Testis (tissue), 5 donors: ENCODE measurements at places on chromosomes 4 and X.
A peak's percentile ranks its signal among the peaks of the same experiment; 100 is the strongest.

GRCh38 chr4:179748837-179749236 lies 2306.6 kb upstream of the AGA start:
- no peak for DNase-seq

DNA sequence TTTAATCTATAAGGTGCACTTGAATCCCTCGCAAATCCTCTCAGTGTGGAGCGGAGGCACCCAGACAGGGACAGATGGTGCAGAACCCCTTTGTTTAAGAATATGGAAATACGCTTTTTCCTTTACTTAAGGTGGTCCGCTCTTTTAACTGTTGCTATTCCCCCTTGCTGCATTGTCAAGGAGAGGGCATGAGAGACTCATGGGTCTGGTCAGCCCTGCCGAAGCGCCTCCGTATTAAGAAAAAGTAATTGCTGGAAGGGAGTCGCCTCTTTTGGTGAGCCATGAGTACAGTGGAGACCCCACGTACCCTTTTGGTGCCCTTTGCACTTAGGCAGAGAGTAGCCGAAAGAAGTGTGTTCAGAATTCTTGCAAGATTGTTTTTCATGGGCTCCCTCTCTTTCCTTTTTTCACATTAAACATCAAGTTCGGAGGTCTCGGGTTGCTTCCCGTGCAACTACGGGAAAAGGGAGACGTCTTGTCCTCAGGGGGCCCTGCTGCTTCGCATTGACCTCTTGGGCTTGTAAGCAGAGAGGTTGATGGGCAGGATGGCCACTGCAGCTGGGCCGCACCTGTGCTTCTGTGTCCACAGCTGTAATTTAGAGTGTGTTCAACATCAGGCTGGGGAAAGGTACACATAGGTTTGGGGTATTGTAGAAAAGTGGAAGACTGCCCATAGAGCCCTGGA lies 109.6 kb downstream of the SPRY1 start:
- DNase-seq = peak; percentile 26

DNA sequence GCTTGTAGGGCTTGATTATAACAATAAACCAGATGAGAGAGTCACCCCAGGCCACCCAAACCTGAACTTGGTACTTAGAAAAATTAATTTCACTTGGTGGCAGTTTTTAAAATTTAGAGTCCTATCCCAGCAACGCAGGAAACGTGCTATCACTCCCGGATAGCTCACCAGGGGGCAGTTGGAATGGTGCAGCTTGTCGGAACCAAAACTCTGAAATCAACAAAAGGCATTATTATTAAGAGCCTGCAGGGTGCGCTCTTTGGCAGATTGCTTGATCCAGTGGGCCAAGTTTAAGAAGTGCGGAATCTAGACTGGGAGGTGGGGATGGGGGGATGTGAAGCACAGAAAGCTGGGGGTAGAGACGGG lies 2.4 kb downstream of the FRAS1 start:
- peak; percentile 70 for DNase-seq

- no peak for DNase-seq
Measured at GRCh38 chrX:10206317-10206716, 49.5 kb downstream of the CLCN4 start.

DNA sequence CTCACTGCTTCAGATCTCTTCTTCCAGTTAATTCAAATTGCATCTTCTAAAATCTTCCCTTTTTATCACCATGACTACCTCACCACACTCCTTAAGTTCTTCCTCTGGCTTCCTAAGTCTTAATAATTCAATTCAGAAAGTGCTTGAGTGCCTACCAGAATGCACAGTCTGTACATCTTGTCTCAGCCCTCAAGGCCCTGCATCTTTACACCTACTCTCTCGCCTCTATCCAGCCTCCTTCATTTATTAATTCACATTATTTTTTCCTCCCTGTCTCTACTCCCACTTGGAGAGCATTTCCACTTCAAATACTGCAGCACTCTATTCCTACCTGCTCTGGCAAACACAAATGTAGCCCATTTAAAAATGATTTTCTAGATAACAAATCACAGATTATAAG lies 90.5 kb downstream of the MAPK10 start:
- DNase-seq = no peak

DNA sequence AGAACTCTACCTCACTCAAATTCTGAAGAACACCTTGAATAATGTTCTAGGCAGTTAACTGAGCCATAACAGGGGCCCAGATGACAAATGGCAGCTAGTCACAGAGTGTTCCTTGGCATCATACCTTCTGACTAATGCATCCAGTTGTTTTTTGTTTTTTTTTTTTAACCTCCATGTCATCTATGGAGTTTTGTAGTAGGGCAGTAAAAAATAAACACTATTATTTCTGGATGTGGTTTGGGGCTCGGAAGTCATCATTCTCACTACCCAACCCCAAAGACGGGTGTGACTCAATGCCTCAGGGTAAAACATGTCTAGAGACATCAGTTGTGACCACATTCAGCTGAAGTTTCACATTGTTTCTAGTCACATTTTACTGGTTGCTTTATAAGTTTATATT lies 31.2 kb upstream of the MCF2 start:
- DNase-seq = no peak

- peak; percentile 17 for DNase-seq
Measured at GRCh38 chr4:122577808-122578781, 42.8 kb downstream of the IL21 start.

DNA sequence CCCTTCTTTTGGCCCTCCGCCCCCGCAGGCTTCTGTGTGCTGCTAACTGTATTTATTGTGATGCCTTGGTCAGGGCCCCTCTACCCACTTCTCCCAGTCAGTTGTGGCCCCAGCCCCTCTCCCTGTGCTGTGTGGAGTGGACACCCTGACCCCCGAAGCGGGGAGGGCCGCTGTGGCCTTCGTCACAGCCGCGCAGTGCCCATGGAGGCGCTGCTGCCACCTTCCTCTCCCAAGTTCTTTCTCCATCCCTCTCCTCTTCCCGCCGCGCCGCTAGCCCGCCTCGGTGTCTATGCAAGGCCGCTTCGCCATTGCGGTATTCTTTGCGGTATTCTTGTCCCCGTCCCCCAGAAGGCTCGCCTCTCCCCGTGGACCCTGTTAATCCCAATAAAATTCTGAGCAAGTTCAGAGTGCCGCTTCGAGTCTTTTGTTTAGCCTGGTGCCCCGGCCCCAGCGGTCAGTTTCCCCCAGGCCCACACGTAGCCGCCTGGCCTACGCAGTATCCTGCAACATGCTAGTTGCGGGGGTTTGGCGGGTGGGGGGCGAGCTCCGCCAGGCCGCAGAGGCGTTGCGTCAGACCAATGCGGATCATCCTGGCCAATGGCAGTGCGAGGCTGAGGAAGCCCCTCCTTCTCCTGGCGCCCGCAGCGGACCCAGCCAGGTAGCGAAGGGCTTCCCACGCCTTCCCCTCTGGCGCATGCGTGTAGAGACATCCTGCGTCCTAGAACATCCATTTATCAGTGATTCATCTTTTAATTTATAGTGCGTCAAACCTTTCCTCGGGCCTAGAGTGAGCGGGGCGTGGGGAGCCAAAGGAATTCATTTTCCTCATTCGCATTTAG lies 5.6 kb upstream of the KANTR start:
- DNase-seq = peak; percentile 89

DNA sequence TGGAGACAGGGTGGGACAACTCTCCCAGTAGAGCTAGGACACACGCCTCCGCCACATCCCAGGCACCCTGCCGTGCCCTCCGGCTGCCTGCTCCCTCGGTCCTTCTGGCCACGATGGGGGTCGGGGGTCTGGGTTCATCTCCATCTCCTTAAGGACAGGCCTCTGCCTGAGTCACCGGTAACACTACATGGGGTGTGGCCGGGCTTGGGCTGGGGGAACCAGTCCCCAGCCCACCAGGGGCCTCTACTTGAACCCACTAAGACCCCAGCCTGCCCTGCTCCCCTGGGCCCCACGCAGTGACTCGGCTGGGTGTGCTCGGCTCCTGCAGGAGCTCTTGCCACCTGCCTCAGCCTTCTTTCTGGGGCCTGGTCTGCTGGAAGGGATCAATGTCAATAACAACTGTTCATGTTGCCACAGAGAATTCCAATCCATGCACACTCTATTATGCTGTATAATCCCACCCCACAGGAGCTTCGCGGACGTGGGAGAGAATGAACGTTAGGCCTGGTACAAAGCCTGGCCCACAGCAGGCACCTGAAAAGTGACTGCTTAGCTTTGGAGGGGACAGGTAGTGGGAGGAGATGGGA lies 177.7 kb upstream of the PSAPL1 start:
- no peak for DNase-seq

DNA sequence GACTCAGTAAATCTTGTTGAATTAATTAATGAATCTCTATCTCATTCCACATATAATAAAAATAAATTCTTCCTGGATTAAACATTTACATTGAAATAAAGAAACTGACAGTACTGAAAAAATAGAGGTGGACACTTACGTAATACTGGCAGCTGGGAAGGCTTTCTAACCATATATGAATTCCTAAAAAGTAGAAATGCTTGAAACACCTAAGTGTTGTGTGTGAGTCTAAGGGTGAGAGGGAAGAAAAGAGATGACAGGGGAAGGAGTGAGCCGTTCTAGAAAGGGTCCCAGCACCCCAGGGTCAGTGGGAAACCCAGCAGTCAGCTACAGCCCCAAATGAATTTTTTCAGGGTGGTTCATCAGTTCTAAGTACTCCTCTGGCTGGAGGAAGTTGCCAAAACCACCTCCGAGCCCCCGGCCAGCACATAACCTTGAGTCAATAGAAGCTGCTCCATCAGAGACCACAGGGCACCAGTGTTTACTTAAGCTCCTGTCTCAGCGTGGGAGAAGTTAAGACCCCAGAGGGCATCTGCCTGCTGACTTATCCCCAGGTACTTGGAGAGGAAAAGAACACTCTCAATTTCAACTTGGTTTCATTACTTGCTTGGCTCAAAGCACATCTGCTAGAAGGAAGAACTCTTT lies 18.3 kb downstream of the GAB3 start:
- no peak for DNase-seq
